ENCODE measurements at places on chromosomes 12 and 14.

- DNase-seq = peak; percentile 66
Measured at GRCh38 chr12:68675101-68675842, 11.5 kb upstream of the NUP107 start.

- DNase-seq = no peak
Measured at GRCh38 chr14:51546603-51547258, 105.0 kb upstream of the FRMD6 start.

- no peak for DNase-seq
Measured at GRCh38 chr12:116442946-116443345, 116.2 kb upstream of the MAP1LC3B2 start.

GRCh38 chr12:116299665-116300328 is 22.3 kb upstream of the MED13L start:
- no peak for DNase-seq

DNA sequence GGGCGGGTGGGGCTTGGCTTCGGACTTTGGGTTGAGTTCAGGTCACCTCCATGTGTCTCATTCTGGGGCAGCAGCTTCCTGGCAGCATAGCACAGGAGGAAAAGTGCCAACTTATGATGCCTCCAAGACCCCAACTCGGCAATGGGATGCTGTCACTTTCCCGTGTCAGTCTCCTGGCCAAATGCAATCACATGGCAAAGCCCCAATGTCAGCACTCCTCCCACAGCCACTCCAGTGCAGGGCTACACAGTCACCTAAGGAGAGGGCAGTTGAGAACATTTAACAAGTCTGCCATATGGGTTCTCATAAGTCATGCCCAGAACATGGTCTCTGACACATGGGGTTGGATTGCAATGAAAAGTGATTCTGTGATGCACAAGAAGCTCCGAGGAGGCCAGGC is 26.7 kb downstream of the ELK3 start:
- no peak for DNase-seq

GRCh38 chr12:15830538-15830937 is 41.4 kb upstream of the EPS8 start:
- no peak for DNase-seq

DNA sequence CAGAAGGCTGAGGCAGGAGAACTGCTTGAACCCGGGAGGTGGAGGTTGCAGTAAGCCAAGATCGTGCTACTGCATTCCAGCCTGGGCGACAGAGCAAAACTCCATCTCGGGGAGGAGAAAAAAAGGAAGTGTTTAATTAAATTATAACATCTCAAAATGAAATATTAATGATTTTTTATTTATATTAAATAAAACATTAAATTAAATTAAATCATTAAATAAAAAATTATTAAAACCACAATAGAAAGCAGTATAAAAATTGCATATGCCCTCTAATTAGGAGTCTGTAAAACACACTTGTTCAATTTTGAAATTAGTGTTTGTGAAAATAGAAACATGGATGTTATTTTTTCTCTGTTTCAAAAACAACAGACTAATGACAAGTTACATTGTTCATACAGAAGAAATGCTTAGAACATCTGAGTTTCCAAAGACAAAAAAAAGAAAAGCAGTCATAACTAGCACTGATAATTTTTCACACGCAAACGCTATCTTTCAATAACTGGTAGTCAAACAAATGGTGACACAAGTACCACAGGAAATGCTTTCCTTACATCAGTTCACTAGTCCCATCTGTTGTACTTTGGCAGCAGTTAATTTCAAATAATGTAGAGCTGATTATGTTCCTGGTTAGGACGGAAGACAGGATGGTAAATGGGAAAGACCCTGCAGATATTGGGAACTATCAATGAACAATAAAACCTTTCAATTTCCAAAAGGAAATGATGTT is 54.9 kb downstream of the HECTD4 start:
- no peak for DNase-seq

- DNase-seq = no peak
Measured at GRCh38 chr14:67500981-67501380, 12.5 kb upstream of the TMEM229B start.

GRCh38 chr12:76820888-76821482 is 57.1 kb downstream of the ZDHHC17 start:
- DNase-seq = no peak

GRCh38 chr12:59780605-59781135 is 184.8 kb downstream of the SLC16A7 start:
- DNase-seq = no peak

DNA sequence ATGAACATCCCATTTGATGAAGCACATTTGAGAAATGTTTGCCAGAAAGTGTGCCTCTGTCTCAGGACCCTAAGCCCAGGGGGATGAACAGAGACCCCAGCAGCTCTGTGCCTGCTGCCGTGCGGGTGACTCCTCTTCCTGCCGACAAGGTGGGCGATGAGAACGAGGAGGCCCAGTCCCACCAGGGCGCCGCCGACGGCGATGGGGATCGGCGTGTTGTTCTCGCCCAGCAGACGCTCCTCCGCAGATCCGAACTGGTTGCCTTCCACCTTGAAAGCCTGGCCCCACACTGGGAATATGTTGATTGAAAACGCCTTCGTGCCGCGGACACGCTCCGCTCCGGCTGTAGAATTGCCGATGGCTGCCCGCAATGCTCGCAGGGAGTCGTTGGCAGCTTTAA is 44.1 kb downstream of the LRTM2 start:
- DNase-seq = no peak

GRCh38 chr14:104816616-104816884 is 15.6 kb downstream of the ZBTB42 start:
- DNase-seq = no peak

GRCh38 chr14:54706769-54707168 is 139.8 kb downstream of the SAMD4A start:
- DNase-seq = no peak

DNA sequence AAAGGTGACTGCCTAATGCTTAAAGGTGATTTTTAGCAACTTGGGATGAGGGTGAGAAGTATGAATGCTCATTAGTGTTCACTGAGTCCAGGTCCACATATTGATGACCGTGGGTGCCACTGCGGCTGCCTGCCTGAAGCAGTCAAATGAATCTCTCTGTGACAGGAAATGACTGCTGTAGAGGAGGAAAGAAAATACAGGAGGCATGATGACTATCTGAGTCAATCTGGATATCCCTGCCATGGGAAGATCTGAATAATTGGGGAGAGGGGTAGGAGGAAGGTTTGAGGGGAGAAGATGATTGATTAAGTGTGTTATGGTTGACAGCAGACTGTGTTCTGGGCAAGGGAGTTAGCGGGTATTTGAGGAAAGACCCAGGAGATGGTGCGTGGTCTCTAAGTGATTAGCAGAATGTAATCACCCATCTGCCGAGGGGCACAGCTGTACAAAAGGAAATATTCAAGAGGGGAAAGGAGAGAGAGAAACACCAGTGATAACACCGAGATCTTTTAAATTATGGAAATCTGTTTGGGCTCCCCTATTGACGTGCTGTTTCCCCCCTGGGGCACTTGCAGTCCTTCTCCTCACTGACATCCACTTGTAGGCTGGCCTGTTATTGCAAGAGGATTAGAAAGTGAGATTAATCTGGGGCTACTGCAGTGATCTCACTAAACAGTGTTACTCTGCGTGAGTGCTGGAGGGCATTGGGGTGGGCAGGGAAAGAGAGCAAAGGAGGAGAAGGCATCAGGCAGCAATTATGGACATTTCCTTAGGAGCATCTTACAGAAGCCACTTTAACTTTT is 97.7 kb downstream of the AKAP6 start:
- no peak for DNase-seq

DNA sequence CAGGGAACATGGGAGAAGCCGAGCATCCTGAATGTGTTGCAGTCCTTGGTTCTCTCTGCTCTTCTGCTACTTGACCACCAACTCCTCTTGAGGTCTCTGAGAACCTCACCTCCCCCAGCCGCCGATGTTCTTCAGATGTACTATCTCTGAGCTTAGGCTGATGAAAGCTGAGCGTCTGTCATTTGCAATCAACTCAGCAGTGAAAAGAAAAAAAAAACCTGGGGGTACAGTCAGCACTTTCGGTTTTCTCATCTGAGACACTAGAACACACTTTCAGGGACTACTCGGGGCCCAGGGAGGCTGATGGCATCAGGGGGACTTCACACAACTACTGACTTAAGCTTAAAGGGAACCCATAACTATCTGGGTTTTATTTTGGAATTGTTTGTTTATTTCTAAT is 9.6 kb upstream of the FLVCR2 start:
- no peak for DNase-seq

- no peak for DNase-seq
Measured at GRCh38 chr14:29858299-29858698, 69.3 kb downstream of the PRKD1 start.

DNA sequence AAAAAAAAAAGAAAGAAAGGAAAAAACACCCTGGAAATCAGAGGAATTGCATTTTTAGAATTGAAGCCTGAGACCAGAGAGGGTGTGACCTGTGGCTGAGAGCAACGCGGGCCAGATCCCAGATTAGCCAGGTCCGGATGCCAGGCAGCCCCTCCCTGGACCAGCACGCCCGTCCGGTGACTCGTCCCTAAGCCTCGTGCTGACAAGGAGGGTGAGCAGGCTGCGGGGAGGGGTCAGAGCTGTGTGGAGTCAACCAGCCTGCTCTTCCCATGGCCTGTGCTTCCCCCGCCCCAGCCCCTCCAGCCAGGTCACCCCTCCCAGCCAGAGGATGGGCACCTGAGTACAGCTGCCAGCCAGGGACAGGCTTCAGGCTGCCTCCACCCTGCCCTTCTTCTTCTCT is 4.2 kb upstream of the KLC1 start:
- peak; percentile 14 for DNase-seq

DNA sequence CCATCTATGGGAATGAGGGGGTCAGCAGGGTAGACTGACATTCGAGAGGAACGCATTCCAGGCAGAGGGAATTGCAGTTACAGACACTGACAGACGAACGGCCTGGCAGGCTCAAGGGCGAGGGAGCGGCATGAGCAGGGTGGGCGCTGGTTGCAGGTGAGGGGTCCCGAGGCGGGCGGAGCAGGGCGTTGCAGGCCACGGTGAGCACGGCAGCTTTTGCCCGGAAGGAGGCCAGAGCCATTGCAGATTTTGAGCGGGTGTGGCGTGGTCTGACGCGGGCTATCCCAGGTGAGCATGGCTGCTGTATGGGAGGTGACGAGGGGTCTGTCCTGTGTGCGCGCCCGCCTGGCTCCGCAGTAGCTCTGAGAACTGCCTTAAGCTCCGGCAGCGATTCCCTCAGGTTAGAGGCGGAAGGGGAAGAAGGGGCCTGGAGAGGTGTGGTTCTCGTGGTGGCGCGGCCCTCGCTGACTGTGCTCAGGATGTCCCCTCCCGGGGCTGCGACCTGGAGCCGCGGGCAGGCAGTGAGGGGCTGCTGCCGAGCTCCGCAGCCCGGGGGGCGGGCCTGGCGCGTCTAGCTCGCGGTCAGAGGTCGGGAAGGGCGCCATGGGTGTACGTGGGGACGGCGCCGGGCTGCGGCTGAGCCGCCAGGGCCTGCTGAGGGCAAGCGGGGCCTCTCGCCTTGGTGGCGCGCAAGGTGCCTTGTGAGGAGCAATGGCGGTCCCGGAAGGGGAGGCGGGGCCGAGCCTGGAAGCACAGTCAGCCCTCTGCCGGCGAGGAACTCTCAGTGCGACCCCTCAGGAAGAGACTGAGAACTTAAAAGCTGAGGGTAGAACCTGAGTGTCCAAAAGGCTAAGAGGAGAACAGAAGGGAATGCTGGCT is 177.1 kb downstream of the CACNA1C start:
- DNase-seq = no peak

DNA sequence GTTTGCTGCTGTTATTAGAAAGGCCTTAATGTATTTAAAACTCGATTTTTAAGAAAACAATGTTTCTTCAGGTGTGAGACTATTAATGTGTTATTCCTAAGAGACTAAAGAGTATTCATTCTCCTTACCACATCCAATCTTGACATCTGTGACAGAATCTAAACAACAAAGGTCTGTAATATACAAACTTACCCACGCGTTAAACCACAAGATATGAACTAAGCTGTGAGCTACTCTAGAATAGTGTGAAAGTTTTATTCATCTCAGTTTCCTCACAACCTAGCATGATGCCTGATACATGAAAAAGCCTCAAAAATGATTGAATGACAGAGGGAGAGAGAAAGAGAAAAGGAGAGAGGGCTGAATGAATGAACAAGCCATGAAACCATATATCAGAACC is 117.3 kb upstream of the COCH start:
- no peak for DNase-seq

Measured in CD4-positive, alpha-beta T cell treated with Interferon gamma for 1 hour (primary cell).